Memory B cell (primary cell): ENCODE measurements at places on chromosomes 5 and 9.

DNA sequence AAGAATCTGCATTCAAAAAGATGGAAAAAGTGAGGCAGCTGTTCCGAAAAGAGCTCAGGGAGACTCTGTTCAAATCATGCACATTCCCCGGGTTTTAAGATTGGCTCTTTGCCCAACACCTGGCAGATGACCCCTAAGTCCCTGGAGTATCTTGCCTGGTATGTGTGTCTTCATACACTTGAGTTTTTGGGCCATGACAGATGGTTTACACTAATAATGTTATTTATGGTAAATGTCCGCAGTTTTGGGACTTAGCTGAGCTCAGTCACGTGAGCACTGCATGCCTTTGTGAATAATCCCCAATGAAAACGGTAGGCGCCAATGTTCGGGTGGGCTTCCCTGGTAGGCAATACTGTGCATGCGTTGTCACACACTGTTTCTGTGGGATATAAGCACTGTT lies 316.1 kb downstream of the PRDM9 start:
- no peak overlapping the region for H3K4me3 ChIP-seq
- DNase-seq = no peak
- H3K4me1 ChIP-seq = no peaks in the 10 kb centered on the region
- H3K27ac ChIP-seq = no peak overlapping the region
- H3K27me3 ChIP-seq = no peaks in the 10 kb centered on the region

- H3K4me1 ChIP-seq = peaks cover 2% of the 10 kb centered on the region
- H3K4me3 ChIP-seq = no peak overlapping the region
- DNase-seq = no peak
- H3K36me3 ChIP-seq = no peaks in the 10 kb centered on the region
Measured at GRCh38 chr9:967436-967835, 9.0 kb upstream of the DMRT3 start.

- H3K27ac ChIP-seq = no peak overlapping the region
Measured at GRCh38 chr5:4216142-4216541, 620.5 kb downstream of the IRX1 start.

GRCh38 chr5:142201471-142201887 lies 92.9 kb downstream of the NDFIP1 start:
- H3K4me1 ChIP-seq = no peaks in the 10 kb centered on the region
- no peak overlapping the region for H3K4me3 ChIP-seq
- no peak for DNase-seq
- H3K36me3 ChIP-seq = no peaks in the 10 kb centered on the region
- H3K27ac ChIP-seq = no peak overlapping the region

DNA sequence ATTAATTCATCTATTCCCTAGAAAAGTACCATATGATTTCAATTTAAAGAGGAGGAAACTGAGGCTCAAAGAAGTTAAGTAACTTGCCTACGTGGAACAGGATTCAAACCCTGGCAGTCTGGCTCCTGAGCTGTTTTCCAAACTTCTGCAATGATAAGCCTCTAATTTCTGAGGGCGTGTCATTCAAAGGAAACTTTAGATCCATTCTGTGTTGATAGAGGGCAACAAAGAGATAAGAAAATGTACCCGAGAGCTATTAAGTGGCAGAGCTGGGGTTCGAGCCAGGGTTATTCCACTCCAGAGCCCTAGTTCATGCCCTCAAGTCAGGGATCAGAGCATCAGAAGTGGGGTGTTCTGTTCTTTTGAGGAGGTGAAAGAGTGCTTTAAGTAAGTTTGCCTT lies 131.4 kb downstream of the ARL15 start:
- no peaks in the 10 kb centered on the region for H3K27me3 ChIP-seq
- H3K4me1 ChIP-seq = peaks cover 14% of the 10 kb centered on the region
- no peak overlapping the region for H3K4me3 ChIP-seq
- H3K27ac ChIP-seq = no peak overlapping the region
- DNase-seq = no peak
- H3K36me3 ChIP-seq = peaks cover 8% of the 10 kb centered on the region

DNA sequence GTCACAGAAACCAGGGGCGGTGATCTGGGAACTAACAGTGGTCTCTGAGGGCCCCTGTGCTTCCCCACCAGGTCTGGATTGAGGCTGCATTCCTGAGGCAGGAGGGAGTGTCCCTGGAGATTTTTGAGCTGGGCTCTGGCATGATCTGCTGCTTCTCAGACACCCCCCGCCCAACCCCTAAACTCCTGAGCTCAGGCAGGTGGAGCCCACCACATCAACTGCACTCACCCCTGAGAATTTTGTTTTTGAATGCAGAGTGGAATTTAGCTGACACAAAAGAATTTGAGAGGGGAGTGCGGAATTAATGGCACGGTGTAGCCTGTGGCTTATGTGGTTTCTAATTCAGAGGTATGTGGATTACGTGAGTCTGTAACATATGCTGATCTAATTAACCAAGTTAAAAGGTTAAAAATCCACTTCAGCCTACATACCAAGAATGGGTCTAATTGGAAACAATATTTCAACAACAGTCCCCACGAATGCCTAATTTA lies 23.9 kb upstream of the CTSL start:
- no peak overlapping the region for H3K4me3 ChIP-seq
- H3K36me3 ChIP-seq = no peaks in the 10 kb centered on the region
- DNase-seq = no peak
- no peaks in the 10 kb centered on the region for H3K27me3 ChIP-seq
- no peak overlapping the region for H3K27ac ChIP-seq
- no peaks in the 10 kb centered on the region for H3K4me1 ChIP-seq

GRCh38 chr5:56585999-56586691 lies 229.2 kb upstream of the MAP3K1 start:
- H3K27me3 ChIP-seq = no peaks in the 10 kb centered on the region
- peaks cover 4% of the 10 kb centered on the region for H3K36me3 ChIP-seq
- peak overlapping the region; percentile 98 for H3K27ac ChIP-seq
- peaks cover 28% of the 10 kb centered on the region for H3K4me1 ChIP-seq
- no peak for DNase-seq

- no peaks in the 10 kb centered on the region for H3K27me3 ChIP-seq
- peak overlapping the region; percentile 100 for H3K4me3 ChIP-seq
- peaks cover 26% of the 10 kb centered on the region for H3K36me3 ChIP-seq
Measured at GRCh38 chr5:180831139-180832093, 28.8 kb upstream of the MGAT1 start.

- no peak overlapping the region for H3K4me3 ChIP-seq
- H3K4me1 ChIP-seq = no peaks in the 10 kb centered on the region
- H3K27me3 ChIP-seq = no peaks in the 10 kb centered on the region
- H3K27ac ChIP-seq = no peak overlapping the region
Measured at GRCh38 chr9:16247188-16247875, 623.1 kb downstream of the BNC2 start.

- peaks cover 14% of the 10 kb centered on the region for H3K27me3 ChIP-seq
- no peaks in the 10 kb centered on the region for H3K36me3 ChIP-seq
- no peak overlapping the region for H3K27ac ChIP-seq
- DNase-seq = no peak
- no peak overlapping the region for H3K4me3 ChIP-seq
- H3K4me1 ChIP-seq = peaks cover 14% of the 10 kb centered on the region
Measured at GRCh38 chr9:136194540-136194939, 10.4 kb downstream of the LHX3 start.

DNA sequence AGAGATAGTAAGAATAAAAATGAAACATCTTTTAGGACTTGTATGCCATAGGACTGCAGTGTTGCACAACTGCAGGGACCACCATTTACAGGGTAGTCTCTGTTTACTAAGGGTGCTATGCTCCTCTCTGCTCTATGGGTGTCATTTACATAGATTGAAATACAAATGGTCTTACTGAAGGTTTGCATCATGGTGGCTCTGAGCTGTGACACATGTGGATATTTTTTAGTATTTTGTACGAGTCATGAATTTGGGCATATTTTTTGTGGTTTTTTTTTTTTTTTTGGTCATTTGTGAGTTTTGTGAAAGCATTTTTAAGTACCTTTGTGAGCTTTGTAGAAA lies 47.4 kb downstream of the CSNK1G3 start:
- no peak for DNase-seq
- H3K36me3 ChIP-seq = peaks cover 30% of the 10 kb centered on the region
- H3K4me1 ChIP-seq = peaks cover 29% of the 10 kb centered on the region
- no peak overlapping the region for H3K4me3 ChIP-seq
- H3K27ac ChIP-seq = no peak overlapping the region
